Fibroblast of skin of left biceps (primary cell): ENCODE measurements at places on chromosomes 16 and 17.

- no peak for DNase-seq
Observed at GRCh38 chr16:35690413-35690812, 2231.0 kb downstream of the TP53TG3F start.

- DNase-seq = no peak
Observed at GRCh38 chr17:73089322-73090317, 2.9 kb downstream of the SLC39A11 start.

GRCh38 chr16:62615526-62615925, 579.3 kb upstream of the CDH8 start:
- no peak for DNase-seq

DNA sequence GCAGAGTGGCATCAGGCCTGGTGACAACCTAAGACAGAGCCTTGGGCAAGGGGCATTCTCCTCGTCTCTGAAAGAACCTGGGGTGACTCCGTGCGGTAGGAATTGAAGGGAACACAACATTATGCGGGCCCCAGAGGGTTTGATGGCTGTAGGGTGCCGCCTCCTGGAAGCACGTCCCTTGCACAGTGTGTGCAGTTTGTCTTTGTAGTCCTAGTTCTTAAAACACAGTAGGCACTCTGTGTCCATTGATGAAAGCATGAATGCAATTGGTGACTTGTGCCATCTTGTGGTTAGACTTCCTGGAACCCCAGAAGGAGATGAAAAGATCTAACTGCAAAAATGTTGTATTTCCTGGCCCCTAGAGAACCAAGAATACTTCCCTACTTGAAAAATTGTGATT, 279.8 kb downstream of the UTP18 start:
- no peak for DNase-seq

GRCh38 chr17:11330826-11331225, 89.8 kb downstream of the SHISA6 start:
- peak; percentile 57 for DNase-seq

- peak; percentile 38 for DNase-seq
Observed at GRCh38 chr17:71649941-71650350, 470.9 kb upstream of the SOX9 start.

- DNase-seq = peak; percentile 29
Observed at GRCh38 chr17:21029036-21029435, 13.8 kb downstream of the USP22 start.

DNA sequence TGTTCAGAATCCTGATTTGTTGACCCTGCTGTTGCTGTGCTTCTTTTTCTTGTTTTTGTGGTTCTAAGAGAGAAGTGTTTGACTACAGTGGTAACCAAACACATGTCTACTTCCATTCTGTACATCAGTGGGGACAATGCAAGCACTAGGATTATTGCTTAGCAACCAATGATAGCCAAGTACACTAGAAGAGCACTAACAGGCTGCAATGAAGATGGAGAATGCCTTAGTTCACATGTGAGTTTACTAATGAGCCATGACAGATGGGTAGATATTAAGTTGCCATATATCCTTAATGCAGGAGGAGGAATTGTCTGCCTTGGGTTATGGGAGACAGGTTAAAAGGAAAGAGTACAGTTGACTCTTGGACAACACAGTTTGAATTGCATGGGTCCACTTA, 8.3 kb downstream of the EFCAB5 start:
- no peak for DNase-seq

- DNase-seq = no peak
Observed at GRCh38 chr16:88798073-88798472, 5.5 kb upstream of the CDT1 start.

DNA sequence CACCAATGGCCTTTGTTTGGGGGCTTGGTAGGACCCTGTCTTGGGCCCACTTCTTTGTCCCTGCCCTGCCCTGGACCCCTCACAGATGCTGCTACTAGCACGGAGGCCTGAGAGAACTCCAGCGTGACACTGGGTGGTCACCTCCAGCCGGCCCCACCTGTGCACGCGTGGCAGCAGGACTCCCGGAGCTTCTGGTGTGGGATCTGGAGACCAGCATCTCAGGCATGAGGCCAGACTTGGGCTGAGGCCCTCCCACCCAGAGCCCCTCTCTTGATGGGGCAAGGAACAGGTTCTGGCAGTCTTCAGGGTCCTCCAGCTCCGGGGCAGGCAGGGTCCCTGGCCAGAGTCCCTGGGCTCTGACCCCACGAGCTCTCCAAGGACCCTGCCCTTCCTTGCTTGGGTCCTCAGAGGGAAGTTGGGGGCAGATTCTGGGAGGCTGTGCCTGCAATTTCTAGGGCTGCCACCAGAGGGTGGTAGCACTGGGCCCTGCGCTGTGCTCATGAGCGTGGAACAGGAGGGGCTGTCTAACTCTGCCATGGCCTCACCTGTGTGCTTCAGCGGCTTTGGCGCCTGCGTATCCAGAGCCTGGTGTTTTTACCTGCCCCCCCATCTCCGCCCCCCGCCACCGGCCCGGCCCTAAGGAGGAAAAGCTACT, 3.1 kb upstream of the BAIAP3 start:
- DNase-seq = no peak

- DNase-seq = no peak
Observed at GRCh38 chr16:69187446-69188235, 677 bp downstream of the SNTB2 start.
